ENCODE measurements at places on chromosomes 5 and 9.

DNA sequence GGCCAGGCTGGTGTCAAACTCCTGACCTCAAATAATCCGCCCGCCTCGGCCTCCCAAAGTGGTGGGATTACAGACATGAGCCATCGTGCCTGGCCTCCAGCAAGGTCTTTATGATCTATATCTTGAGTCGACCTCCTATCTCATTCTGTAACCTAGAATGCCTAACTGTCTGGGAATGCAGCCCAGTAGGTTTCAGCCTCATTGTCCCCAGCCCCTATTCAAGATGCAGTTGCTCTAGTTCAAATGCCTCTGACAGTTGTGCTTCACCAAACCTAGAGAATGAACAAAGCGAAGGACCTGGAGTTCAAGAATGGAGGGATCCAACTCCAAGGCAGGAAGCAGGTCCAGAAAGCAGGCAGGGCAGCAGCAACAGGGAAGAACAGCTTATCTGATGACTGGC lies 30.8 kb downstream of the GLRX start:
- DNase-seq, result no peak

DNA sequence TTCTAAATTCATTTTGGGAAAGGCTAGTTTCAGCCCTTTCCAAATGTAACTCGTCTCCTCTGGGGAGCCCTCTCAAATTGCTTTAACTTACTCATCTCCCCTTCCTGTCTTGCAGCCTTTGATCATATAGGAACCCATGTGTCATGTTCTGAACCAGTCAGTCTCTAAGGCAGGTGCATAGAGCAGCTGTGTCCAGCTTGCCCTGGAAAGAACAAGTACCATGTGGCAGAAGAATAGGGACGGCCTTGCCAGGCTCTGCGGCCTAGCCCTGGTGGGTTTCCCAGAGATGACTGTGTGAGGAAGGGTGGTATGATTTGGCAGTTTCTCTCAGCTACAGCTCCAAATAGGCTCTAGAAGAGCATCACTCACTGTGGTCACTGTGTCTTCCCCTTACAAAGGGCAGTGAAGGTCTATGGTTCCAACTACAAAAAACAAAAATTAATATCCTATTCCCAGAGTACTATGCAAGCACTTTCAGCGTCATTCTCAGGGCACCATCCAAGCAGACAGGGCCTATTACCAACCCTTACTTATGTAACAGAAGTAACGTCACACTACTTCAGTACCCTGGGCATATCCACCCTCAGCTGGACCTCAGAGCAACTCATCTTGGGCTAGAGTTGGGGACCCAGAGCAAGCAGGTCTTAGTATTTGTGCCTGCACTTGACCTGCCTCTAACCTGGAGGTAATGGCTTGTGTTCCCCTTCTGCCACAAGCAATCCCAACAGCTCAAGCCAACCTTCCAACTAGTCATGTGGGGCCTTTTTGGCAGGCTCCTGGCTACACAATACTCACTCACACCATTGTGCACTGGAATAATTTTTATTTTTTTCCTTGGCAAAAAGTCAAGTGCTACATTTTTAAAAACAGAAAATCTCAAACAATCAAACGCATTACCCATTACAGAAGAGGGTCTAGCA lies 37.2 kb upstream of the UBAP2 start:
- no peak for DNase-seq

GRCh38 chr5:155530046-155530445 lies 516.5 kb downstream of the KIF4B start:
- no peak for DNase-seq

GRCh38 chr5:142006363-142007236 lies 6.2 kb downstream of the GNPDA1 start:
- DNase-seq, result no peak

DNA sequence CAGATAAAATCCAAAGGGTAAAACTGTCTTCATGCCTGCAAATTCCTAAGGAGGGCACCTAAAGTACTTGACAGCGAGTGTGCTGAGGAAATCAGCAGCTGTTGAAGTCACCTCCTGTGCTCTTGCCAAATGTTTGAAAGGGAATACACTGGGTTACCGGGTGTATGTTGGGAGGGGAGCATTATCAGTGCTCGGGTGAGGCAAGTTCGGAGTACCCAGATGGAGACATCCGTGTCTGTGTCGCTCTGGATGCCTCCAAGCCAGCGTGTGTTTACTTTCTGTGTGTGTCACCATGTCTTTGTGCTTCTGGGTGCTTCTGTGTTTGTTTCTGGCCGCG lies 727 bp upstream of the ADRB2 start:
- DNase-seq, result no peak

DNA sequence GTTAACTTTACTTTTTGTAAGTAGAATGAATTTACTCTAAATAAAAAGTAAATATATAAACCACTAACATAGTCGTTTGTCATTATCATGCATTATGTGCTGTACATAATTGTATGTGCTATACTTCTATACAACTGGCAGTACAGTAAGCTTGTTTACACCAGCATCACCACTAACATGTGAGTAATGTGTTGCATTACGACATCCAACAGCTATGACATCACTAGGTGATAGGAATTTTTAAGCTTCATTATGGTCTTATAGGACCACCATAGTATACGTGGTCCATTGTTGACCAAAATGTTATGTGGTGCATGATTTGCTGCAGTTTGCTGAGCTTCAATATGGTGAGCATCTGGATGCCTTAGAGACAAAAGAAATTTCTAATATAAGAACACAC lies 819.1 kb upstream of the GRAMD2B start:
- no peak for DNase-seq

Measured in vagina (tissue), 2 donors.